Activated T-cell treated with anti-CD3 and anti-CD28 coated beads, Interleukin-2, amount 50 U/mL, for 72 hours (primary cell): ENCODE measurements at places on chromosomes 12 and 14. TPM values are rescaled to one million over a fixed set of nuclear protein-coding genes. Genes with fewer than 3 reads are reported as not detected.

Gene KRT75
- not detected for total RNA-seq

Gene TAS2R50
- 1.2 TPM for total RNA-seq

DNA sequence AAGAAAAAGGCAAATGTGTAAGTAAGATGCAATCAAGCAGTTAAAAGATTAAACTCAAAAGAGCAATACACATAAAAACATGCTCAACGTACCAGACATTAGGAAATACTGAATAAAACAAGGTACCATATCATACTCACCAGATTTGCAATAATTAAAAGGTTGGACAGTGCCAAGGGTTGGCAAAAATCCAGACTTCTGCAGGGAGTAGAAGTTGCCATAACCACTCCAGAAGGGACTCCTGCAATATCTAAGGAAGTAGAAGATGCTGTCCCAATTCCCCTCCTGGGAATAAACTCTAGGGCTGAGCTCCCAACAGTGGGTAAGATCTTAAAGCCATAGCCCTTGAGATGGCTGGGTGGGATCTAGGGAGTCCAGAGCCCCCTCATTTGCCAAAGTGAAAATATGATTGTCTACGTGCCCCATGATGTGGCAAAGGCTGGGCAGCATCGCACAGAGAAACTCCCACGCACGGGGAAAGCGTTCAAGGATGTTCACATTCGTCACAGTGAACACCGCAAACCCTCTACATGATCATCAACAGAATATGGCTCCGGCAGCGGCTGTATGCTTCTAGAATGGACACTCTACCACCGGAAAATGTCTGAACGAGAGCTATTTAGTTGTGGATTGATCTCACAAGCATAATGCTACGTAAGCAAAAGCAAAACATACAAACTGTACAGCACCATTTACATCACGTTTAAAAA lies 12.3 kb downstream of the KCTD10 start:
- no peak for DNase-seq

Gene SLCO1B1
- not detected for total RNA-seq

- no peak for DNase-seq
Observed at GRCh38 chr12:19449814-19450213, 10.5 kb downstream of the AEBP2 start.
